Fibroblast of skin of back (primary cell): ENCODE measurements at places on chromosomes 1 and 21.

- no peak for DNase-seq
Measured at GRCh38 chr1:8407652-8408051, 89.7 kb downstream of the SLC45A1 start.

DNA sequence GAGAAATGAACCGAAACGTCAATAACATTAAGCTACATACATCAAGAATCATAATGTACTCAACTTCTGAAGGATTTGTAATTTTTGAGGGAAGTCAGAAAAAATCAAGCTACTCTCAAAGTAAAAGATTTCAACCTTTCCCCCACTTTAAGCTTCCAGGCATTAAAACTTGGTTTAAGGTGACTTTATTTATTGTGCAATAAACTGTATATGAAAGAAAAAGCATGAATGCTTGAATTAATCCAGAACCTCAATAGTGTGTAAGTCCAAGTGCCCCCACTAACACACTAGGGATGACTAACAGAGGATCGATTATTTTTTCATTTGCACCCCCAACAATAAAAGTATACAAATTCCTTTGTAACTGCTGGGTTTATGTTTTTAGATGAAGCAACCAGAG is 10.9 kb downstream of the GART start:
- no peak for DNase-seq

- no peak for DNase-seq
Measured at GRCh38 chr21:28423521-28424190, 569.0 kb downstream of the LTN1 start.

DNA sequence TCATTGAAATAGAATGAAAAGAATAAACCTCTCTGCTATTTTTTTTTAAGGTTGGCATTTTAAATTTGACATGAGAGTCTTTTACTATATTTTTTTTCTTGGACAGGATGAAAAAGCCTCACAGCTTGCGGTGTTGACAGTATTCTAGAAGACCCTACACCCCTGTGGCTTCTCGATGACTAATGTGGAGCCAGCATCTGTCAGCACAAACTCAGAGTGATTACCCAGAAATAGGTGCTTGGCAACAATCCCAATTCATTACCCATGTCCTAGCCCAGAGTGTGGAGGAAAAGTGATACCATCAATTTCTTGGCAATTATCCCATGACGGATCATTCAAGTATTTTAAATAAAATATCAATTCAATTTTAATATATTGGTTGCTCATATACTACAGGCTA is 186.8 kb upstream of the MAP1LC3C start:
- no peak for DNase-seq

DNA sequence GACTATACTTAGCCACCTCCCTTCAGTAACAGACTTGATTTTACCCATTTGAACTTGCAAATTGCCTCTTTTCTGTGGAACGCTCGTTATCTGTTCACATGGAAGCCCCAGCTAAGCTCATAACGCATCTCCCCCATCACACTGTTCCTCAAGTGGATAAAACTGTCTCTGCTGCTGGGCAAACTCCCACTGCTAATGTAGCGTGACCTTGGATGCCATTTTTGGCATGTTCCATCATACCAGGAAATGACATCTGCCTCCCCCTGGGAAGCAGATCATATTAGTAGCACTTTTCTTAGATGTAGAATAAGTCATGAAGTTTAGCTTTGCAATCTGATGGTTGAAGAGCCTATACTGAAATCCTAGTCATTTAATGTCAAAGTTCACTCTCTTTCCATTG is 528.7 kb upstream of the PLXNA2 start:
- DNase-seq: no peak

- DNase-seq: no peak
Measured at GRCh38 chr1:232547938-232548484, 81.9 kb downstream of the SIPA1L2 start.

- no peak for DNase-seq
Measured at GRCh38 chr1:2429780-2430591, 17.6 kb upstream of the PEX10 start.
